RCC 7860 (cell line): ENCODE measurements at places on chromosomes 6 and 20.
A peak's percentile ranks its signal among the peaks of the same experiment; 100 is the strongest.

DNA sequence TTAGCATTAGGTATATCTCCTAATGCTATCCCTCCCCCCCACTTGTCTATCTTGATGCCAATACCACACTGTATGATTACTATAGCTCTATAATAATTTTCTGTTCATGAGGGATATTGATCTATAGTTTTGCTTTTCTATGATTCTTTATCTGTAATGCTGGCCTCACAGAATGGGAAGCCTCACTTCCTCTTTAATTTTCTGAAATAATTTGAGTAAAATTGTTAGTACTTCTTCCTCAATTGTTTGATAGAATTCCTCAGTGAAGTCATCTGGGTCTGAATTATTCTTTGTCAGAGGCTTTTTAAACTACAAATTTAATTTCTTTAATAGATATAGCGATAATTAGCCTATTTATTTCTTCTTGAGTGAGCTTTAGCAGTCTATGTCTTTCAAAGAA, 31.2 kb downstream of the SIRPD start:
- DNase-seq = no peak

GRCh38 chr6:170316071-170316470, 9.5 kb downstream of the FAM120B start:
- DNase-seq = peak; percentile 25

GRCh38 chr20:39282619-39283092, 320.5 kb downstream of the DHX35 start:
- no peak for DNase-seq

- no peak for DNase-seq
These were observed 54.6 kb downstream of the QRSL1 start for GRCh38 chr6:106684011-106684410.

- no peak for DNase-seq
These were observed 551.3 kb upstream of the CDH4 start for GRCh38 chr20:60700728-60701127.

DNA sequence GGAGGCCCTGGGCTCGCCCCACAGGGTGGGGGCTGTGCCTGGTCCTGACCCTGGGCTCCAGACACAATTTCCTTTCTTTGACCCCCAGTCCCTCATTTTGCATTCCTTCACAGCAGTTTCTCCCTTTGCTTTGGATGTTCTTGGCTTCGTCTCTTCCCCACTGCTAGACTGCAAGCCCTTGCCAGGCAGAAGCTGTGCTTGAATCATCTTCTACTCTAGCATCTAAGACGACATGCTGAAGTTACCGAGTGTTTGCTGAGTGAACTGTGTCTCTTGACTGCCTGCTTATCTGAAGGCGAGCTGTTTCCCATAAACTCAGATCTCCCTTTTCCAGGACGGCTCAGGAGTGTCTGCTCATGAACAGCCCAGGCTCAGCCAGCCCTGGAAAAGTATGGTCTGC, 14.3 kb upstream of the SYNDIG1 start:
- no peak for DNase-seq

DNA sequence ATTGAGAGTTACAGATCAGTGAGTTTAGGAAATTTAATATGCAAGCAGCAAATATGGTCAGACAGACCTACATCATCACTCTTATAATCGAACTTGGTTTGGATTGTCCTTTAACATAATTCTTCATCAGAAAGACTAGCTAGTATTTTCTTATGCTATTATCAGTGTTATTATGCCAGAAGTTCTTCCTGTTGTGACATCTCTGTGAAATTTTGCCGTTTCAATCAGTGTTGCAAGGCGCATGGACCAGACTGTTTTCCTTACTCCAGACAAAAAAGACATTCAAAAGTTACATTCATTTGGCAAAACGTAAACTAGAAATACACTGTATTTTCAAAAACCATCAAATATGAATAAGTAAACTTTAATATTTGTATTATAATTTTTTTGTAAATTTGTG, 5.7 kb upstream of the TENT5A start:
- no peak for DNase-seq

GRCh38 chr20:6909608-6910007, 142.1 kb downstream of the BMP2 start:
- DNase-seq = no peak

- DNase-seq = no peak
These were observed 722 bp upstream of the TMEM14B start for GRCh38 chr6:10746915-10747250.

DNA sequence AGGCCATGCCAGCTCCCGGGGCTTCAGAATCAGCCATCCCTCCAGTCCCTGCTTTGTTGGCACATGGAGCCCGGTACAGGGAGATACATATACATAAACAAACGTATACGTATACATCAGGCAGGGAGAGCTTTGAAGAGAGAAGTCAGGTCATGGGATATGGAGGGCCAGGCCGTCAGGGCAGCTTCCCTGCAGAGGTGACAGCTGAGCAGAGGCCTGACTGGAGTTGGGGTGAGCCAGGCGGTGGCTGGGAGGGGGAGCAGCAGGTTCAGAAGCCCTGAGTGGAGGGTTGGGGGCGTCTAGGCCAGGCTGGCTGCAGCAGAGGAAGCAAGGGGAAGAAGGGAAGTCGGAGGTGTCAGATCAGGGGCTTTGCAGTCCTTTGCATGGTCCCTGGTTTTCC, 61.7 kb downstream of the STK35 start:
- no peak for DNase-seq

GRCh38 chr6:116036075-116036773, 24.5 kb downstream of the FRK start:
- DNase-seq = no peak

DNA sequence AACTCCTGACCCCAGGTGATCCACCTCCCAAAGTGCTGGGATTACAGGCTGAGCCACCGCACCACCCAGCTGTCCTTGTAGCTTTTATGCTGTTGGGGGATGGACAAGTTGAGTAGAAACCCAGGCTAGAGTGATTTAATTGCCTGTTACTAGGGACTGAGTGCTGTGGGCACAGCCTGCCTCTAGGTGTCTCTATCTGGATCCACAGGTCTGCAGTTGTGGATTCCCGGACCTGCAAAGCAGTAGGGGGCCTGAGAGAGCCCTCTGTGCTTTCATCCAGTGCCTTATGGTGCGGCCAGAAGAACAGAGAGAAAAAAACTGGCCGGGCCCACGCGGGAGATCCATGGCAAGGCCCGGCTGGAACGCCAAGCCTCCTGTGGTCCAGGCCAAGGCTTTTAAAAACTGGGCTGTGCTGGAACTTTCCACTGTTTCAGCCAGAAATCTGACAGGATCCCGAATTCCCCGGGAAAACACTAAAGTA, 5.2 kb downstream of the SIRPA start:
- DNase-seq = peak; percentile 80

GRCh38 chr6:134063966-134064445, 11.6 kb upstream of the SLC2A12 start:
- DNase-seq = peak; percentile 51

DNA sequence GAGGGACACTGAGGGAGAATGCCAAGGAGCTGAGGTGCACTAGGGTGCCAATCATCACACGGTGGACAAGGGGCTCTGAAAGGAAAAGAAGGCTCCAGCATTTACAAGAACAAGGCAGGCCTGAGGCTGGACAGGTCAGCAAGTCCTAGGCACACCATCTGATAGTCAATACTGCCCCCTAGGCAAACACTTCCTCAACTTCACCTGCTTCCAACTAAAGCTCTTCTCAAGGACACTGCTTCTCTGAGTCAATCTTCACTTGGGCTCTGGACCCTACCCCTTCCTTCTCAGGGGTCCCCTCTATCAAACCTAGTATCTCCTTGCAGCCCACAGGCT, 37.7 kb upstream of the SLC4A11 start:
- DNase-seq = peak; percentile 18

GRCh38 chr6:90653750-90654149, 66.9 kb upstream of the MAP3K7 start:
- no peak for DNase-seq

DNA sequence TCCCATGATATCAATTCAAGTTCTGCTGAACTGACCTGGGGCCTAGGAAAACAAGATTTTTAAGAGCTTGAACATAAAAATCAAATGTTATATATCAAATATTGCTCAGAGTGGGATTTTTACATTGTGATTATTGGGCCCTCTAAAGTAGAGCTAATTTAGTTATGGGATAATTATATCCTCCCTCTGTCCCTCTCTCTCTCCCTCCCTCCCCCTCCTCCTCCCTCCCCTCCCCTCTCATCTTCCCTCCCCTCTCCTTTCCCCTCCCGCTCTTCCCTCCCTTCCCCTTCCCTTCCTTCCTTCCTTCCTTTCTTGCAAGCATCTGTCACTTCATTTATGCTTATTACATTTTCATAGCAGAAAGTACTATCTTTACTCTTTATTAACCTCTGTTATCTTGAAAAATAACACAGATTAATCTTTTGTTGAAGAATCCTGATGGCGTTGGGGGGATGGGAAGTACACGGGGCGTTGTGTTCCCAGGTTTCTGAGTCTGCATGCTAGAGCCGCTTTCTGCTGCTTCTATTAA, 32.8 kb downstream of the KIF25 start:
- no peak for DNase-seq

DNA sequence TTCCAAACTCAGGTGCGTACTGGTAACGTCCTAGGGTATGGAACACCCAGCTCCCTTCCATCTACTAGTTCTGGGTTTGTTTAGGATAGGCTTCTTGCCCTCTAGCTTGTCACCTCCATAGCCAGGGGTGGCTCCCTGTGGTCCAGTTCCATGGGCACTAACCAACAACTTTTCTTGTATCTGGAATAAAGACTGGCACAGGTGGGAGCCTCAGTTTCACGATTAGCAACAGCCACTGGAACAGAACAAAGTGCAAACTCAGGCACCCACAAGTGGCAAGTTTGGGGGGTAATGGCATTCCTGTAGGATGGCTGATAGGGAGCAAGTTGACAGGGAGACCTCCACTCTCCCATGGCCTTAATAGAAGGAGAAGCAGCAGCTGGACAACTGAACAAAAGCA, 5.6 kb upstream of the APMAP start:
- DNase-seq = no peak

DNA sequence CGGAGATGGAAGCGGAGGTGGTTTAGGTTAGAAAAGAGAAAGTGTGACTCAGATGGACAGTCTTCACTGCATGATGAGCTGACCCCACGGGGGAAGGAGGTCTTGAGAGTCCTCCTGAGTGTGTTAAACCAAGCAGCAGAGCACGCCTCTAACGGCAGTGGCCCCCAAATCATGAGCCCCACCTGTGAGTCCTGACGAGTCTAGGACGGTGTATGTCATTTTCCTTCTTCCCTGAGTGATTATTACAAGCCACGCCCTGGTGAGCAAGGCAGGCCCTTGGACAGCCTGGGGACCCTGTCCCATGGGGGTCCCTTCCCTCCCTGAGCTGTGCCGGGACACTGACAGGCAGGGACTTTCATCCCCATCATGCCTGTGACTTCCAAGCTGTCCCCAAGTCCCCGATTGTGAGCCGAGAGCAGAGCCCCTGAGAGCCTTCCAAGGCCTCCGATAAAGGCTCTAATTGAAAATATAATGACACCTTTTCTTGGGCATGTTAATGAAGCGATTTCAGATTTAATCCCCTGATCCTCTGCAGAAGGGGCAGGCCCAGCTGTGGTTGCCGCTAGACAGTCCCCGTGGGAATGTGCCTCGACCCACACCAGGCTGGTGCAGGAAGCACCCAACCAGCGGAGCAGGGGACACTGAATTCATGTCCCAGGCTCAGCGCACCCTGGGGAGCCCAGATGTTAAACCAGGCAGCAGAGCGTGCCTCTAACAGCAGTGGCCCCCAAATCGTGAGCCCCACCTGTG, 320.1 kb downstream of the TAF4 start:
- no peak for DNase-seq

GRCh38 chr20:5741089-5741488, 9.1 kb upstream of the SHLD1 start:
- DNase-seq = no peak

GRCh38 chr6:150169609-150170008, 26.8 kb downstream of the PPP1R14C start:
- no peak for DNase-seq

GRCh38 chr6:105056646-105057045, 99.7 kb downstream of the LIN28B start:
- DNase-seq = no peak

- DNase-seq = no peak
These were observed 5.1 kb downstream of the KIAA1755 start for GRCh38 chr20:38255393-38255792.

DNA sequence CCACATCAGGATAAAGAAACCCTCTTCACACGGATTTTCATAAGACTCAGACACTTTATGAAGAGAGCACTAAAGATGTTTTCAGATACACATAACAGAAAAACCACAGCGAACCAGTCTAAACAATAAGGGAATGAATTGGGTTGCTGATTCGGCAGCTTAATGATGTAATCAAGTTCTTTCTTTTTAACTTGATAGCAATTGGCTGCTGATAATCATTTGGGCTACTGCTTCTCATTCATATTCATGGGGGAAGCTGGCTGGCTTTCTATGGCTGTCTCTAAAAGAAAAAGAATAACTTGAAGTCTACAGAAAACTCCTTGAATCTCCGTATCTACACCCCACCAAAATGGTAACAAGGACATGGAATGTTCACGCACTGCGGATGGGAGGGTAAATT, 20.0 kb upstream of the TMEM181 start:
- no peak for DNase-seq

DNA sequence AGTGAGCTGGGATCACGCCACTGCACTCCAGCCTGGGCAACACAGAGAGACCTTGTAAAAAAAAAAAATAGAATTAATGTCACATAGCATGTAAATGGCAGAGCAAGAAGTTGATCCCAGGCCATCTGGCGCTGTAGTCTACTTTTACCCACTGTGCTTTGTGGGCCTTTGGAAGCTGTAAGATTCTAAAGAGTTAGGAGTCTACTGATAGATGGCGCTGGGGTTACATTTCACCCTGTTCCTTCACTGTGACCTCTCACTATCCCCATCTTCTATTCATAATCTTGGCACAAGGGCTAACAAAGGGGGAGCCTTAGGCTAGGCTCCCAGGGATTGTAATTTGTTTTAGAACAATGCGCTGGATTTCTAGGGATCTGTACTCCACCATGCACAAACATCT, 24.4 kb downstream of the SIRPD start:
- DNase-seq = no peak

- DNase-seq = no peak
These were observed 62.8 kb upstream of the CTNNBL1 start for GRCh38 chr20:37630993-37631392.

DNA sequence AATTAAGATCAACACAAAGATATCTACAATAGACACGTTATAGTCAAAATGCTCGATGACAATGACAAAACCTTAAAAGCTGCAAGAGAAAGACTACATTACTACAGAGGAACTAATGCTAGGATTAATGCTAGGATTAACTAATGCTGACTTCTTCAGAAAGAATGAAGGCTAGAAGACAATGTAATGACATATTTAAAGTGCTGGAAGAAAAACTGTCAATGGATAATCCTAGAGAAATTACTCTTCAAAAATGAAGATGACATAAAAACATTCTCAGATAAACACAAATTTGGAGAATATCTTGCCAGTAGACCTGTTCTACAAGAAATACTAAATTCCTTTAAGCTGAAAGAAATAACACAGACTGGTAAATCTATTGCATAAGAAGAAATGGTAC, 75.2 kb upstream of the SMIM28 start:
- no peak for DNase-seq
